Cortex of kidney (tissue), 1 donor: ENCODE measurements at places on chromosomes 1 and 21.

DNA sequence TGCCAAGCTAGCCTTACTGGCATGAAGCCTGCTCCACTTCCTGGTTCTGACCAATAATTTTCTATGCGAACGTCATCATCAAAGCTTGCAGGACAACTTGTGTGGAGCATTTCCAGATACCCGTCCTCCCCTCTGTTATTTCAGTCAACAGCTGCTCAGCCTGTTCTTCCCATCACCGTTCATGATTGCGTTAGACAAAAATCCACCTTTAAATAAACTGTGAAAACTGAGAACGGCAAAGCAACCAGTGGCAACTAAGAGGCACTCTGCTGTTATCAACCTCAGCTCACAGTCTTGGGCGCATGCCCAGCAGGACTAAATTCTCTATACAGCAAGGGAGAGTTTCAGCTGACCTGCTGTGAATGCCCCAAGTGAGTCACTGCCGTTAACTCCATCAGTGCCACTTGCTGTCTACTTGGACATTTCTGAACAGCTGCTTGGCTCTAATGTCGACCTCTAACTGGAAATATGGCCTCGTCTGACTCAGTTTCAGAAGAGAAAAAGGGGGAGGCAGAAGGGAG is 207.4 kb upstream of the RUNX1 start:
- DNase-seq = no peak

- DNase-seq = no peak
These were observed 114.7 kb upstream of the SERBP1 start for GRCh38 chr1:67544921-67545320.

GRCh38 chr1:74375376-74375775 is 137.0 kb downstream of the LRRC53 start:
- no peak for DNase-seq

GRCh38 chr21:32567626-32568025 is 17.7 kb downstream of the TCP10L start:
- no peak for DNase-seq

DNA sequence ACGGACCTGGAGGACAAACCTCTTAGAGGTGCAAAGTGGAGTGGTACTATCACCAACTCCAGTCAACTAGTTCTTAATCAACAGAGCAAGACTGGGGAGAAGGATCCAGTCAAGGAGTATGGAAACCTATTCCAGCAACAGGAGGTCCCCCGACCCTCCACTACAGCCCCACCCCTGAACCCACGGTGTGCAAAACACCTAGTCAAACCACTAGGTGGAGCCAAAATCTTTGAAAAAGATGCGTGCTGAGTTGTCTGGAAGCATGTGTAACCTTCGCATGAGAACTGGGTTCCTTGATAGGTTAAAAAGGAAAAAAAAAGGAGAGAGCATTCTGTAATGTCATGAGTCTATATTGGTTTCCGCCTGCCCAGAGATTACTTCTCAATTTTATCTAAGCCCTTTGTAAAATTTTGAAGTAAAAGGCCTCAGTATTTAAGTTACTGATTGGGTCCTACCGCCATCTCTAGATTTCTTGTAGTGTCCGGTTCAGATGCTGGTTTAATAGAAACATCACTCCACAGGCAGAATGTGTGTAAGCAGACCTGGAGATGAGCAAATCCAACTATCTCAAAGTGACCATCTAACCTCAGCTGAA is 81.9 kb upstream of the HAO2 start:
- DNase-seq = no peak

GRCh38 chr1:180588121-180588520 is 29.4 kb downstream of the OVAAL start:
- DNase-seq = no peak

GRCh38 chr1:157497284-157497683 is 55.0 kb downstream of the FCRL5 start:
- no peak for DNase-seq

GRCh38 chr1:245180496-245181157 is 25.8 kb downstream of the KIF26B start:
- no peak for DNase-seq

DNA sequence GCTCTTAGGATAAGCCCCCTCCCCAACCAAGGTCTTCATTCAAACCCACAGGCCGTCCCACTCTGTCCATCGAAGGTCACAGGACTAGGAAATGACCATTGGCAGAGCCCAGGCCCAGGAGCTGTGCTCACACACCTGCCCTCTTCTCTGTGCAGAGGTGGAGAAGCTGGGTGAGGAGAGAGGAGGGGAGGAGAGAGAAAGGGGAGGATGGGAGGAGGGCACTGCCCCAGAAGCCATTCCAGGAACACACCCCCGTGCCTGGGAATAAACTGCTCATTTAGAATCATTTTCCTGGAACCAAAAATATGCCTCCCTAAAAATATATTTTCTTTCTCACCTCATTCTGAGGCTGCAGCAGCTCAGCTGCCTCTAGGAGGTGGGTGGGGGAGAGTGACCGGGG is 6.4 kb upstream of the SDC3 start:
- DNase-seq = no peak

DNA sequence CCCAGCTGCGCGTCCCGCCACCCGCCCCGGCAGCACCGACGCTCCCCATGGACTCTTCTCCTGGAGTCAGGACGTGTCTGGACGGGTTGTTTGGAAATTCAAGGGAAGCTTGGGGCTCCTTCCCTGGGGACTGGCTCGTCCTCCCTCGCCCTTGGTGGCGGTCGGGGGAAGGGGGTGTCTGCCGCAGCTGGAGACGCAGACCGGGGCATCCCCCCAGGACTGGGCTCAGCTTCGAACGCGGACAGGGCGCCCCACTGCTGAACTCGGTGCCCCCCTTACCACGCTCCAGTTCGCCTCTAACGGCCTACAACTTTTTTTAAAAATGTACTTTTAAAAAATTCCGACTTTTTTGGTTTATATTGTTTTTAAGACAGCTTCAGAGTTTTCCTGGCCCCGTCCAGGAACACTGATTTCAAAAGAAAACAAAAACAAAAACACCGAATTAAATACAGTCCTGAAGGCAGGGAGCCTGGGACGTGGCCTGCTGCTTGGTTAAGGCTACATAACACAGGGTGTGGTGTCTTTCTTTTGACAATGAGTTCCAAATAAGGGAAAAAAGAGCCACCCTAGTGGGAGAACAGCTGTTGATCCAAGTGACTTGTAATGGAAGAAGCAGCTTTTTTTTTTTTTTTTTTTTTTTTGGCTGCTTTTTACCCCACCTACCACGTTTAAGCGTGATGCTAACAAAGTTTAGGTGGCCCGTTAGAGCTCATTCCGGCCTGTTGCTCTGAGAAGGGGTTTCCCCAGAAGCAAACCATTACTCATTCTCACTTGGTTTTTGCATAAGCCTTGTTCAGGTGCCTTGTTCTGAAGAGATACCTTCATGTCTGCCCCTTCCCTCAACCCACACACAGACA is 862 bp upstream of the DIPK1A start:
- no peak for DNase-seq

DNA sequence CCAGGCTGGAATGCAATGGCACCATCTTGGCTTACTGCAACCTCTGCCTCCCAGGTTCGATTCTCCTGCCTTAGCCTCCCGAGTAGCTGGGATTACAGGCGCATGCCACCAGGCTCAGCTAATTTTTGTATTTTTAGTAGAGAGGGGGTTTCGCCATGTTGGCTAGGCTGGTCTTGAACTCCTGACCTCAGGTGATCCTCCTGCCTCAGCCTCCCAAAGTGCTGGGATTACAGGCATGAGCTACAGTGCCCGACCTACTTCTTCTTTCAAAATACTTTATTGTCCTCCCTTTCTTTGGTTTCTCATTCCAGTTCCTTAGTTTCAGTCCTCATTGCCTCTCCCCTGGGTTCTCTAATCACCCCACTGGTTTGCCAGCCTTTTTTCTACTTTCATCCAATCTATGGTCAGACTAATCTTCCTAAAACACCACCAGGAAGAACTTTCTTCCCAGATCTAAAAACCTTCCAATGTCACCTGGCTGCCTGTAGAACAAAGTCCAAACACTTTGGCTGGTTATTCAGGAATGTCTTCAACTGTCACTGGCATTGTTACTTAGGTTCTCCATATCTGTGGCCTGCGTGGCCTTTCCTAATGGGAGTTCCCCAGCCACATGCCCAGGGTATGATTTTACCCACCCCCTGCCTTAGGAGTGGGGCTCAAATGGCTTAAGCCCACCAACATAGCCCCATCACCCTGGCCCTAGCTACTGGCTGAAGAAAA is 29.0 kb upstream of the SLC30A1 start:
- DNase-seq = no peak

GRCh38 chr1:88680911-88681622 is 3.0 kb upstream of the PKN2 start:
- no peak for DNase-seq

DNA sequence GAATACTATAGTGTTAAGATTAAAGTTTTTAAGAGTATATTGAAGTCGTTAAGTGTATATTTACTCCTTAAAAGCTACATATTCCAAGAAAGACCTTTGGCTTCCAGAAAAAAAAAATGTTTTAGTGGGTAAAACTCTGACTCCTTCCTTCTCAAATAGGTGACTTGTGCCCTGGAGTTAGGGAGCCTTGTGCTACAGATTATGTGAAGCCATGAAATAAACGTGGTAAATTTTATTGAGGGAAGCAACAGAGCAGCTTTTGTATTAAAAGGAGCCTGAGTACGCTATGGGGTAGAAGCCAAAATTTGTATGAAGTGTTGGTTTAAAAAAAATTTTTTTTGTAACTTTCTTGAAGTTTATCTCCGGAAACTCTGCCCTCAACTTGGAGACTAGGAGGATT is 994 bp downstream of the RO60 start:
- no peak for DNase-seq

DNA sequence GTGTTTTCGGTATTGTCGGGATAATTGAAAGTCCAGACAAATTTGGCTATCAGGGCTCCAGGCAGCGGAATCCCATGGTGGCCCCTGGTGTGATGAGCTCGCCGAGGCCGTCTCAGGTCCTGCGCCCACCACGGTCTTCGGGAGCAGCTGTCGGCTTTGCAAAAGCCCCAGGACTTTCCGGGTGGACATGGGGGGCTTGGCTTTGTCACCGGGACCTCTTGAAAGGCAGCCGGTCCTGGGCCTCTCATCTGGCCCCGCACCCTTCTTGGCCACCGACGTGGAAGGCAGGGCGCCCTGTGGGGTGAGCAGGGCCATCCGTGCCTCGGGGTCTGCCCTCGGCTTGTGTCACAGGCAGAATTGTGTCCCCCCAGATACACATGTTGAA is 87.1 kb upstream of the ACTRT2 start:
- no peak for DNase-seq

GRCh38 chr1:65866439-65866838 is 73.7 kb downstream of the PDE4B start:
- DNase-seq = no peak

GRCh38 chr1:220552672-220553260 is 24.8 kb downstream of the MARK1 start:
- no peak for DNase-seq

GRCh38 chr21:35394049-35394448 is 344.9 kb upstream of the RUNX1 start:
- no peak for DNase-seq

DNA sequence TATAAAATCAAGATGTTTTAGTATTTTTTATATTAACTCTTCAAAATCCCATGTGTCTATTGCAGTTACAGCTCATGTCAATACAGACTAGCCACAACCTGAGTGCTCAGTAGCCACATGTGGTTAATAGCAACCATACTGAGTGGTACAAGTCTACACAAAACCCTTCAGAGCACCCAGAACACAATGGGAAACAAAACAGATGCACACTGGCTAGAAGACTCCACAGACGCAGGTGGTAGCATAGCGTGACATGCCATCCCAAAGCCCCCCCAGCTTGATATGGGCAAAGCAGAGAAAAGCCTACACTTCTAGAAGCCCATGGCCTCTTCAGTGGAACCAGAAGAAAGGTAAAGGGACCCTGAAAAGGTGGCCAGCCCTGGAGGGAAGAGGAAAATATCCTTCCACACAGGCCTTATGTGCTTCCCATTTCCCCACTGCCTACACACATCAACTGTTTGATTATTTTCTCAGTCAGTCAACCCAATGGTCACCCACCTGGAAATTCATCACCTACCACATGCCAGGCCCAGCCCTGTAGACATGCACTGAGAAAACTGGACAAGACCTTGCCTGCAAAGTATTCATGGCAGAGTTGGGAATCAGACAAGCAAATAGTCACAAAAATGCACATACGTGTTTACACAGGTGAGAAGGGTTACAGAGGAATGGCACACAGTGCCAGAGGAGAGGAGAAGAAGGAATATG is 175.0 kb downstream of the VAV3 start:
- DNase-seq = no peak

DNA sequence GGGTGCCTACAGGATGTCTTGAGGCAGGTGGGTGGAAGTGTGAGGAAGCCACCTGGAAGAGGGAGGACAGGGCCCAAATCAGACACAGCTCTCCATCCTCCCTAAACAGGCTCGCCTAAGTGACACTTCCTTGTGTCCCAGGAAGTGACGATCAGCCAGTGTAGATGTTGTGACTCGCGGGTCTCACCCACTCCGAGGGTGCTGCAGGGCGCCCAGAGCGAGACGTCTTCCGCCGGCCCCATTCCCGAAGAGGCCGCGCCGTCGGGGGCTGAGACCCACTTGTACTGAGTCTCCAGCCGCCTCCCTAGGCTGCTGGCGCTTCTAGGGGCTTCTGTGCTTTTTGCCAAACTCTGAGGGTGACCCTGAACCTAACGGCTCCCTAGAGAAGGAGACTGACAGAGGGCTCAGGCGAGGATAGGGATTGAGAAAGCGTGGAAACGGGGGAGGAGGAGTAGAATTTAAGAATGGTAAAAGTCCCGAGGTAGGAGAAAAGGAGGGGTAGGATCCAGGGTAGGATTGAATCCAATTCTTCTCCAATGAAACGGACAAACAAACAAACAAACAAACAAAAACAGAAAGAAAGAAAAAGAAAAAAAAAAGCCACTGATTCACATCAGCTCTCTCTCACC is 543 bp upstream of the MARK1 start:
- peak; percentile 18 for DNase-seq

- no peak for DNase-seq
These were observed 238.3 kb downstream of the OMA1 start for GRCh38 chr1:58308206-58308605.

DNA sequence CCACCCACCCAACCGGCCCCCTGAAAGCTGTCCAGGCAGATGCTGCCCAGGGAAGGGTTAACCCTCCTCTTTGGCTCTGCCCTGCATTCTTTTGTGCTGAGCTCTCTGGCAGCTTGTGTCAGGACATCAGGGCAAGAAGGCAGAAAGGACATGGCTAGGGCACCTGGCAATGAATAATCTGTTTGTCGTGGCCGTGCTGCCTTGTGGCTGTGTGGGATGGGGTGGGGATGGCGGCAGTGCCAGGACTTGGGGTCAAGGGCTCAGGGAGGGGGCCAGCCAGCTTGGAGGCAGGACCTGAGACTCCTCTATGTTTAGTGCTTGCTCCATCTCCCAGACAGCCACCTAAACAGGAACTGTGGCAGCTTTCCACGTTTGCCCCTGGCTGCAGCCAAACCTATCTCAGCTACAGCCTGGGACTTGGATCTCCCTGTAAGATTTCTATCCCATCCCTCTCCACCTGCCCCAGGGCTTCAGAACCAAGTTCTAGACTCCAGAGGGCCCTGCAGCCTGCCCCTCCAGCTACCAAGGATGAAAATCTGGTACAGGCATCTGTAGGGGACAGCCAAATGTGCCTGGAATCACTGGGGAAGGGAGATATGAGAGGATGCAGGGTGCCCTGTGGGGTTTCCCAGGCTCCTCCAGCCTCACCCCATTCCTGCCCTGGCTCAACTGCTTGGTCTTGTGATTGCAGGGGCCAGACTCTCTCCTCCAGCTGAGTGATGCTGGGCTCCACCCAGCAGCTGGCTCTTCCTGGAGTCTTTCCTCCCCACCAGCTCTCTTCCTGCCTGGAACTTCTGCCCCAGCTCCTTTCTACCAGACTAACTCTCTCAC is 9.6 kb upstream of the GPR37L1 start:
- DNase-seq = no peak

GRCh38 chr1:67514300-67514699 is 84.1 kb upstream of the SERBP1 start:
- no peak for DNase-seq
